Chondrocyte (in vitro differentiated cells): ENCODE measurements at places on chromosomes 5 and 9.
A peak's percentile ranks its signal among the peaks of the same experiment; 100 is the strongest.

- H3K27ac ChIP-seq = no peak overlapping the region
- no peak for DNase-seq
- peaks cover 11% of the 10 kb centered on the region for H3K4me1 ChIP-seq
- H3K4me3 ChIP-seq = no peak overlapping the region
Observed at GRCh38 chr5:110072651-110073050, 382.9 kb downstream of the MAN2A1 start.

DNA sequence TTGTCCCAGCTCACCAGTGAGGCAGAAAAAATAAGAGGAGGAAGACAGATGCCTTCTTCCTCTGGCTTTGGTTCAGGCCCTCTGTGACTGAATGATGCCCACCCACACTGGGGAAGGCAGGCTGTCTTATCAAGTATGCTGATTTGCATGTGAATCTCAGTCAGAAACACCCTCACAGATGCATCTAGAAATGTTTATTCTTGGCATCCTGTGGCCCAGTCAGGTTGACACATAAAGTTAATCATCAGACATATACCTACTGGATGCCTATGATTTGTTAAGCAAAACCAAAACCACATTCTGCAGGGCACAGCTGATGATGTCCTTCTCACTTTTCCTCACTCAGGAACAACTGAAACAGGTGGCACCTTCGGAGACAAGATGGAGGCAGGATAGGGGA is 243.4 kb upstream of the KCNN2 start:
- no peaks in the 10 kb centered on the region for H3K36me3 ChIP-seq
- no peak for DNase-seq
- no peaks in the 10 kb centered on the region for H3K4me1 ChIP-seq
- no peak overlapping the region for H3K4me3 ChIP-seq
- no peak overlapping the region for H3K27ac ChIP-seq
- peaks cover 5% of the 10 kb centered on the region for H3K27me3 ChIP-seq

DNA sequence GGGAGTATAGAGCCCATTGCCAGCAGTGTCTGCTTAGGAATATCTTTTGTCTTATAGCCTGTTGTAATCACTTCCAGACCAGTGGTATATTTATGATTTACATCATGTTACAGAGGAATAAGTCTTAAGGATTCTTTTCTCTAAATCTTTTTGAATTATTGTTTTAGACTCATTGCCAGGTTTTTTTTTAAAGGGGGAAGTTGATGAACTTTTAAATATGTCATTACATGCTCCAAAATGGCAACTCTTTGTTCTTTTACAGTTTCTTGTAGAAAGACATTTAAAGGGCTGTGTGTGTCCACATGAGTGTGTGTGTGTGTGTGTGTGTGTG is 59.4 kb upstream of the NFIB start:
- H3K27ac ChIP-seq = peak overlapping the region; percentile 74
- no peaks in the 10 kb centered on the region for H3K36me3 ChIP-seq
- H3K4me3 ChIP-seq = no peak overlapping the region
- peaks cover 27% of the 10 kb centered on the region for H3K4me1 ChIP-seq
- DNase-seq = no peak

- no peak overlapping the region for H3K27ac ChIP-seq
- H3K4me3 ChIP-seq = no peak overlapping the region
- no peaks in the 10 kb centered on the region for H3K4me1 ChIP-seq
- no peaks in the 10 kb centered on the region for H3K27me3 ChIP-seq
- no peaks in the 10 kb centered on the region for H3K36me3 ChIP-seq
Observed at GRCh38 chr9:92004045-92004392, 54.0 kb upstream of the ROR2 start.

GRCh38 chr5:180201051-180201987 is 7.7 kb downstream of the RASGEF1C start:
- H3K36me3 ChIP-seq = no peaks in the 10 kb centered on the region
- peaks cover 3% of the 10 kb centered on the region for H3K27me3 ChIP-seq
- H3K4me1 ChIP-seq = peaks cover 4% of the 10 kb centered on the region
- no peak overlapping the region for H3K27ac ChIP-seq

DNA sequence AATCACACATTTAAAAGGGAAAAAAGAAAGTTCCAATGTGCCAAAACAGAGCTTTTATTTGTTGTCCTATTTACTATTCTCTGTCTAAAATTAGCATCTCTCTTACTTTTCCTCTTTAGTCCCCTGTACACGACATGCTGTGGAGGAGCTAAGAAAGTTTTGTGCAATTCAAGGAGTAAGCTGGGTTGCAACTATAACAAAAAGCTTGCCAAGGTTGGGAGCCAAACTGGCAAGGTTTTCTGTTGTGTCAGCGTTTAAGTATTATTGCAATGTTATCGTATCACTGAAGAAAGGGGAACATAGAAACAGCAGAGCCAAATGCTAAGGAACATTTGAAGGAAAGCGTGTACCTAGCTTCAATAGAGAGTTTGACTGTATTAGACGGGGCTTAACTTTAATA is 680.8 kb downstream of the CETN3 start:
- H3K4me3 ChIP-seq = no peak overlapping the region
- H3K4me1 ChIP-seq = peaks cover 42% of the 10 kb centered on the region
- no peak overlapping the region for H3K27ac ChIP-seq
- no peaks in the 10 kb centered on the region for H3K36me3 ChIP-seq
- no peak for DNase-seq
- H3K27me3 ChIP-seq = no peaks in the 10 kb centered on the region

DNA sequence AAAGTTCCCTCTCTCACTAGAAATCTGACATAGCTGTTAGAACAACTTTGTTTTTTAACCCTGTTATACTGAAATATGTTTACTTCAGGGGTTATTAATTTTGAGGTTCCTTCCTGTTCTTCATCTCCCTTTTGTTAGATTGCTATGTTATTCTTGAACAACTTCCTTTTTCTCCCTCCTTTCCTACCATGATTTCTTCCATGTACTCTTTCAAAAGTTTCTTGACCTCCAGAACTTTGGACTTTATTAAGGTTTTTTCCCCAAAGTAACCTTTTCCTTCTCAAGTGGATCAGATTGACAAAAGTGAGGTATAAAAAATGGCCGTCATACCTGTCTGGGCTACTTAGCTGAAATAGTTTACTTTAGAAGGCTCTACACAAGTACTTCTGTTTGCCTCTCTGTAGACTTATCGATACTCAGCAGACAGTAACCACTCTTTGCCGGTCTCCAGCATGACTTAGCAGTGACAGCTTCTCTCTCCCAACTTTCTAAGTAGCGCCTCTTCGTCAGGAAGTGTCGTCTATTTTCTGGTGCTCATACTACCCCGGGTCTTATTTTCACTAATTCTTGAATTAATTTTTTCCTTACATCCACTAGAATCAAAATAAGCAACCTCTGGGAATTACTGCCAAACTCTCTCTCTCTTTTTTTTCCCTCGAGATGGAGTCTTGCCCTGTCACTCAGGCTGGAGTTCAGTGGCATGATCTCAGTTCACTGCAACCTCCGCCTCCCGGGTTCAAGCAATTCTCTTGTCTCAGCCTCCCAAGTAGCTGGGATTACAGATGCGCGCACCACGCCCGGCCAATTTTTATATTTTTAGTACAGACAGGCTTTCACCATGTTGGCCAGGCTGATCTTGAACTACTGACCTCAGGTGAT is 19.7 kb downstream of the NFIL3 start:
- H3K4me1 ChIP-seq = no peaks in the 10 kb centered on the region
- no peak overlapping the region for H3K4me3 ChIP-seq
- no peaks in the 10 kb centered on the region for H3K27me3 ChIP-seq

DNA sequence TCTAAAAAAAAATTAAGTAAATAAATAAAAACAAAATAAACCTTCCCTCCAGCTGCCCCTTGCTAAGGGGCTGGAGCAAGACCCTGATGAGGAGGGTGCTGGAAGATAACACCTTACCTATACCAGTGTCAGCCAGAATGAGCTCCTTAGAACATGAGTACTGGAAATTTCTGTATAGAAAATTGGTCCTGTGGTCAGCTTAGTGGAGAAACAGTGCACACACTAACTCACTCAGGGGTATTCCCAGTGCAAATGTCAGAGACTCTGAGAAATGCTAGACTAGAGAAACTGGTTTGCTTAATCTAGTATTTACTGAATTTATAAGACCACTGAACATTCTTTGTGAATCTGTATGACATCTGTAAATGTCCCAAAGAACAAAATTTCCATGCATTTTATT is 62.1 kb upstream of the CTXN3 start:
- H3K36me3 ChIP-seq = no peaks in the 10 kb centered on the region
- H3K27me3 ChIP-seq = no peaks in the 10 kb centered on the region
- H3K4me3 ChIP-seq = no peak overlapping the region
- H3K27ac ChIP-seq = no peak overlapping the region
- H3K4me1 ChIP-seq = peaks cover 12% of the 10 kb centered on the region
- DNase-seq = no peak

- H3K4me1 ChIP-seq = peaks cover 37% of the 10 kb centered on the region
- no peak overlapping the region for H3K27ac ChIP-seq
- H3K27me3 ChIP-seq = no peaks in the 10 kb centered on the region
- H3K36me3 ChIP-seq = no peaks in the 10 kb centered on the region
- no peak for DNase-seq
Observed at GRCh38 chr5:57695706-57696388, 213.2 kb upstream of the ACTBL2 start.
